ENCODE measurements at places on chromosomes 12 and 14.

- no peak for DNase-seq
Measured at GRCh38 chr12:24201258-24201970, 251.9 kb upstream of the SOX5 start.

DNA sequence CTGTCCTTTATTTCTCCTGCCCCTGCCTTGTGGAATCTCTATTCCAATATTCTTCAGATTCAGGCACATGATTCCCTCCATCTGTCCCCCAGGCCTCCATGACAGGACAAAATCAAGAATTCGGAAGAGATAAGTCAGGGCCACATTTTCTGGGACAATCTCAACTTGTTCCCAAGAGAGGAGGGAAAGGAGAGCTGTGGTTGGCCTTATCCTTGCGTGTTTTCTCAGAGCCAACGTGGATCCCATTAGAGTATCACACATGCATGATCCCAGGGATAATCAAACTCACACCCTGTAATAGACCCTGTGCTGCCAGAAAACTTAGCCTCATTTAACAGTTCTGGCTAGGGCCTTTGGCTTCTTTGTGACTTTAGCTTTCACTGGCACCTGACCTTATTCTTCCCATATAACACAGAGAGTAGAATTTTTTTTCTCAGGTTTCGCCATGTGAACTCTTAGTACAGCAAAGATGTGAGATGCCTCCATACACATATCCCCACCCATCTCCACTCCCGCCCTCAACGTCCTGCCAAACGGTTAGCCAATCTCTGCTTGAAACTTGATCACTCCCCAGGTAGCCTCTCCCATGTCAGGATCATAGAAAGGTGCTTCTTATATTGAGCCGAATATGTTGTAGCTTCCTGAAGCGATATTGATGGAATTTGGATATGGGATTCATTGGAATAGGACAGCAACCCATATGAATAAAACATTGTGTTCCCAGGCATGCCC is 6.7 kb upstream of the KRT1 start:
- no peak for DNase-seq

DNA sequence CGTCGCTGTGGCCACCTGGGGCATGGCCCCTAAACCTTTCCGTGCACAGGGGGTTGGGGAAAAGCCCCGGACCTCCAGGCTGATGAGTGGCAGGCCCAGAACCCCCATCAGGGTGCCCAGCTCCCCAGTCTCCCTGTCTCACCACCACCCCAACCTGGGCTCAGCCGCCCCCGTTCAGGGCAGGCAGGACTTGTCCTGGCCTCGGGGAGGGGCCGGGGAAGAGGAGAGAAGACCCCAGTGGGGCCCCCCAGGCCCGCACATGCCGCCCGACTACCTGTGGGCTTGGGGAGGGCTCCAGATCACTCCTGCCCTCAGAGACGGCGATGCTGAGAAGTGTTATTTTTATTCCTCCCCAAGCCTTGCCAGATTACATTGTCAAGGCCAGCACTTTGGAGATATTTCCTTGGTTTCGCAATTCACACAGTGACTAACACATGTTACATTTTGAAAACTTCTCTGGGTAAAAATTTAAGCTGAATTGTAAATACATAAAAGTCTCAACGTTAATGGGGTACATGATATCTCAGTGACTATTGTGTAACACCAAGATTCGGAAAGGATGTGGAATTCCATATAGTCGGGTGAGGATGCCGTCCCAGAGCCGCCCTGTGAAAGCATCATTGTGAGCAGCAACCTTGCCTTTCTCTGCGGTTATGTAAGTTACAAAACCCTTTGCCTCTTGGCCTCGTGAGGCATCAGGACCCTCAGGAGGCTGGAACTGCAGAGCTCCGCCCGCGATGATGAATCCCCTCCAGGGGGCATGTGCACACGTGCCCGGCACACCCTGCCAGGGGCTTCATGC is 85.6 kb upstream of the DIO3 start:
- no peak for DNase-seq

GRCh38 chr12:132466241-132467201 is 23.4 kb upstream of the FBRSL1 start:
- DNase-seq = no peak

GRCh38 chr12:25069224-25069623 is 120.3 kb upstream of the BCAT1 start:
- DNase-seq = no peak

DNA sequence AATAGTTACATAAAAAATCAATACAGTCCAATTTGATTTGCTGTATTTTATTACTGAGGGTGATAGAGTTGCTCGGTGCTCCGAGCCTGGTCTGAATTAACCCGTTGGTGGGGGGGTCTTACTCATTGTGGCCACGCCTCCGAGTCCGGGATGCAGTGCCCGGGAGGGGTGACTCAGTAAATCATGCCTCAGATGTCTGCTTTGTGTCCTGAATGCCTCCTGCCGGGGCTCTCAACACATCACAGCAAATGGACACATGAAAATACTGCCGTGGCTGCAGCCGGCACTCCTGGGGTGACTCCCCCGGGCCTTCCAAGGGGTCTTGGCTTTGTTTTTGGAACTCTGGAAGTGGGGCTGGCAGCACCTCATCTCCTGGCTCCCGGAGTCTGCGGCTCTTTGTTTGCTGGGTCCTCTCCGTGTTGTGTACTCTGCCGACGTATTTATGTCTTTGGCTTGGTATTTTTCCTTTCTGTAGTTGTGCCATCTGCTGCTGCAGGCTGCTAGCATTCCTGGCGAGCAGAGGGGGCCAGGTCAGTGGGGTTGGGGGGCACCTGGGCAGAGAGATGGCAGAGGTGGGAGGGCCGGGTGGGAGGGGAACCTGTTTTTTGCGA is 129.0 kb downstream of the AACS start:
- DNase-seq = no peak

DNA sequence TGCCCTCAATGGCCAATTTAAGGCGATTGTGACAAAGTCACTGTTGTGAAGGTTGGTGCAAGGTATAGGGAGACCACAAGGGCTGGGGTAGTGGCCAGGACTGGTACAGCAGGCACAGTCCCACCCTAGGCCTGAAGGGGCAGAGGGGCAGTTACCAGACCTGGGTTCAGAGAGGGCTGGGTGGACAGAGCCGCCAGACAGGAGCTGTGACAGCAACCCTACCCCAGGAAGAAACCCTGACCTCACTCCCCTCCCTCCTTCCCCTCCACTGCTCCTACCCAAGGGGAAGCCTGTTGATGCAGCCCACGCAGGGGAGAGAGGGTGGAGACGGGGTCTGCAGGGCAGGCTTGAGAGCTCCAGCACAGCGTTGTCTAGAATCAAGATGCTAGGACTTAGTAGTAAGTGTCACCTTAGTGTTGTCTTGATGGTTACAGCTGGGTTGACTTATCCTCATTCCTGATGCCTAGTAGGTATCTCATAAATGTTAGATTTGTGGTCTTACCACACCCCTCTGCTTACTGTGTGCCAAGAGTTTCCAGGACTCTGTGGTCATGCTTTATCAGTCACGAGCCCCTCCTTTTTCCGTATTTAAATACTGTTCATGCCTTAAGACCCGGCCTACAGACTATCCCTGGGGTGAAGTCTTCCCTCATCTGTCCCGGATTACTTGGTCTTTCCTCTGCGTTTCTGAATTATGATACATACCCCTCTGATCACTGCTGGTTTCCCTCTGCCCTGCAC is 14.4 kb downstream of the EML1 start:
- no peak for DNase-seq

DNA sequence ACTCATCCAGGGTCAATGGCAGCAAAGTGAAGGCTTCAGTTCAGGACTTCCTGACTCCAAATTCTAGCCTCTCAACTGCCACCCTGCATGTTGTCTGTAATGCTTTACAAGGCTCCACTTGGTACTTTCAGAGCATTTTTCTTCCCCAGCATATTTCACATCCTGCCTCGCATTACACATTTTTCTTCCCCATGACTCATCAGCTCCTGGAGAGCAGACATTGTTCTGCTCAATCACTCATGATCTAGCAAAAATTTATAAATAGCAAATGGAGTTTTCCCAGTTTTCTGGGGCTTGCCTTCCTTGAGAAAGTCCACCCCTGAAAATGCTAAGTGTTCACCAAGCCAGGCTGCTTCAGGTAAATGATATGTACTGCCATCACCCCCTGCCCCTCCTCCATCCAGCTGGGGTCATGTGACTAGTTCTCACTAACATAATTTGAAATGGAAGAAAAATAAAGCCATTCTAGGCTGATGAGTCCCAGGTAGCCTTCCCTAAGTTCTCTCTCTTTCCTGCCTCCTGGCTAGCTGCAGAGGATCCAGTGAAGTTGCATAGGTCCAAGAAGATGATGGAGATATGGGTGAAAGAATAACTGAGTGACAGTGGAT is 69.4 kb downstream of the ARMH4 start:
- no peak for DNase-seq

DNA sequence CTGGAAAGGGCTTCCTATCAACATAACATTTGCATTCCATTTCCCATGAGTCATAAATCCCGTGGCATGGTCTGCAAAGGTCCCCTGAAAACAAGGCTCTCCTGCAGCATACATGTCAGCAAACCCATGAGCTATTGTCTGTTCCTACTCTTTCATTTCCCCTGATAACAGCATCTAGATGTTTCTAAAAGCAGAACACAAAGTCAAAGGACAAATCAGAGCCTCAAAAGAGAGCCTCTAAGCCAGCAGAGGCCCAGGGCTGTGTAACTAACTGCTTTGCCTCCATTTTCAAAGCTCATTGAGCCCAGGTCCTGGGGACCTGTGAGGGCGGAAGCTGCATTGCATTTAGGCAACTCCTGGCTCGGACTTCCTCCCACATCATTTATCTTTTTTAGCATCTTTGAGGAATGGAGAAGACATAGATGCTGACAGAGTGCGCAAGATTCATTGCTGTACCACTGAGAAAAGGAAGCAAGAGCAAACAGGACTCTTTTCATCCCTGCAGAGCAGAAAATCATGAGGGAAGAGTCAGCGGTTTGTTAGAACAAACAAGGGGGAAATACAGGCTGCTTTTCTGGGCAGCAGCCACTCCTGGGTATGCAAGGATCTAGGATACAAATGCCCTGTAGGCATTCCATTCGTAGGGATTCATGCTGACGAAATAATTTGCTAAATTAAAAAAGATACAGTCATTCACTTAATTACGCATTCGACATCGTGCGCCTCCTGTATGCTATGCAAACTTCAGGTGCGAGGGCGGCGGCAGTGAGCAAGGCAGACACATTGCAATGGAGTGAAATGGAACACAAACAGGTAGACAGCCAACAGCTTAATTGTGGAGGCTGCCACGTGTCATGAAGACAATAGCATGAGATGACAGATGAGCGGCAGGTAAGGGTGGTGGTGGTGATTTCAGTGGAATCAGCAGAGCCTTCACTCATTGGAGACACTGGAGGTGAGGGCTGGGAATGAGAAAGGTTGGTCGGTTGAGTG is 131.0 kb downstream of the TMEM132D start:
- no peak for DNase-seq

DNA sequence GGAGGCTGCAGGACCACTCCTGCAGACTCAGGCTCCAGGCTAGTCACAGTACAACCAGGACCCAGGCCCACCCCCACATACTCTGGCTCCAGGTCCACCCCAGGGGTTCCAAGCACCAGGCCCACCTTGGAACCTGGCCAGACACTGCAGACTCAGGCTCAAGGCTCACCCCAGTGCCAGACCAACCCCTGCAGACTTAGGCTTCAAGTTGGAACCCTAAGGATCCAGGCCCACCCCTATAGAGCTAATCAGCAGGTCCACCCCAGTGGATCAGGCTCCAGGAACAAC is 8.8 kb downstream of the WASHC3 start:
- no peak for DNase-seq

DNA sequence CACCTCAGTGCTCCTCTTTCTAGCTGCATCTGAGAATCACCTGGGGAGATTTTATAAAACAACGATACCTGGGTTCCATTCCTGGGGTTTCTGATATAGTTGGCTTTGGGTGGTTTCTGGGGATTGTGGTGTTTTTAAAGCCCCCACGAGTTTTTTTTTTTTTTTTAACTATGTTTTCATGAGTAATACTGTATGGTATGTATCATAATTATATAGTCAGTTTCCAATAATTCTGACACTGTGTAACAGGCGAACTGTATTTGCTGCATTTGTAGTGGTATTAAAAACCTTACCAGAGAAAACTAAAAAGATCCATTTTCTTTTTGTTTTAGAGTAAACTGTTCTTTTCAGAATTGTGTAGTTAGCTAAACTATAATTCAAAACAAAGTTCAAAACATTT is 84.9 kb downstream of the SRGAP1 start:
- no peak for DNase-seq

DNA sequence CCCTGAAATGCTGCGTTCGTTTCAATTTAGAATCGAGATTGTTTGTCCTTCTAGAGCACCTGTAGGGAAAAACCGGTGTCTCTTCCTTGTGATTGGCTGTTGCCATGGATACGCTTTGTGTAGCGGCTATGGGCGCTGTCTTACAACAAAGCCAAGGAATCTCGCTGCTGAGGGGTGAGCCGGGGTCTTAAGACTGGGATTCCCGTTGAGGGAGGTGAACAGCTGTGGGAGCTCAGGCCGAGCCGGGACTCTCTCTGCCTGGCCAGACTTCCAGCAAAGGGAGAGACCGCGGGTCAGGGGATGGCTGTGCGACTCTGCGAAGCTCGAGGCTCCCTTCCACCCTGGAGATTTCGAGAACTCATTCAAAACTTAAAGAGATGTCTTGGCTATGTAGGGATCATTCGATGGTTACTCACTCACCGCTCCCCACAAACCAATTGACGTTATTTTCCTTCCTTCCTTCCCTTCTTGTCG is at the start of the genes LRRIQ1 and TSPAN19:
LRRIQ1 (plus strand) TSS at position 118 of the 474 bp plus-strand sequence. CDS start 1,826 bp downstream, outside the sequence.
TSPAN19 (minus strand) TSS at position 44 of the 474 bp plus-strand sequence. CDS start 6,331 bp downstream, outside the sequence.
- DNase-seq = peak; percentile 96

DNA sequence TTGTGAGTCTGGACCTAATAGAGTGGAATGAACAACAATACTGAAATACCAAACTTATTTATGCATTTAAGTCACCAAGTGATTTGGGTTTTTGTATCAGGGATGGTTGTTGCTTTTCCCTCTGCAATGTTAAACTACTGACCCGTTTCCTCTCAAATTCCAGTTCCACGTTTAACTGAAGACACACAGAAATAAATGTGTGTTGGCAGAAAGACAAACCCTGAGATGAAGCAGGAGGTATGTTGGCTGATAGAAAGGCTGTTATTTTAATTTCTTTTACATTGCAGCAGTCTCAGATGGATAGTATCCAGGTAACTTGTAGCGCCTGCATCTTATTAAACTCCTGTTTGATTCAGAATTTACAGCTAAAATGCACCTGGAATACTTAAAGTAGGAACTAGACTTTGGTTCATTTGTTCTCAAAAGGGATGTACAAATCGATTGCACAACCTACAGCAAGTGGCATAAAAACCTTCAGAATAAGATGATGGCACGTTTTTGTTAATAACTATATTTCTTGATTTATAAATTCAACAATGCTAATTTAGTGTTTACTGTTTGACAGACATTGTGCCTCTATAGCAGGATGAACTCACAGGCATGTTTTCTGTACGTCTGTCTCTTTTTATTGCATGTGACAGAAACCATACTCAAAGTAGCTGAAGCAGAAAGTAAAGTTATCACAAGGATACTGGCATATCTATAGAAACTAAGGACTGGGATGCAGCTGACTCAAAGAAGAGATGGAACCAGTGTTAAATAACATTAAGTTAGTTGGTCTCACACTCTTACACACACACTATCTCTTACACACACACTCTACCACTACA is 405.7 kb downstream of the ZFP36L1 start:
- DNase-seq = no peak

DNA sequence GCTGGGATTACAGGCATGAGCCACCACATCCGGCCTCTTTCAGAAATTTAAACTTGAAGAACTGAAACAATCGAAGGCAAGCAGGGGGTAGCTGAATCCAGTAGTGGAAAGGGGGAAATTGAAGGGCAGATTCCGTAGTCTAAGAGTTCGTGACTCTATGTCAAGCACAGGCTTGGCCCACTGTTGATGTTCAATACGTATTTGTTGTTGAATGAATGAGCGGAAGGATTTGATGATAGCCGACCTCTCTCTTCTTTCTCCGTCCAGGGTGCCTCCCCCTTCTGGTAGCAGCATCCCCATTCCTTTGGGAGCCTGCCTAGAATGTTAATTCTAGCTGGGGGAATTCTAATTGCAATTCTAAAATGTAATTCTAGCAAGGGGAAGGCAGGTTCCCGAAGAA is 59.8 kb upstream of the MED13L start:
- no peak for DNase-seq

All from NCI-H1417 treated with DMSO at 0.1 percent for 48 hours (cell line).